Endothelial cell of umbilical vein (primary cell): ENCODE measurements at places on chromosomes 12 and 14.

DNA sequence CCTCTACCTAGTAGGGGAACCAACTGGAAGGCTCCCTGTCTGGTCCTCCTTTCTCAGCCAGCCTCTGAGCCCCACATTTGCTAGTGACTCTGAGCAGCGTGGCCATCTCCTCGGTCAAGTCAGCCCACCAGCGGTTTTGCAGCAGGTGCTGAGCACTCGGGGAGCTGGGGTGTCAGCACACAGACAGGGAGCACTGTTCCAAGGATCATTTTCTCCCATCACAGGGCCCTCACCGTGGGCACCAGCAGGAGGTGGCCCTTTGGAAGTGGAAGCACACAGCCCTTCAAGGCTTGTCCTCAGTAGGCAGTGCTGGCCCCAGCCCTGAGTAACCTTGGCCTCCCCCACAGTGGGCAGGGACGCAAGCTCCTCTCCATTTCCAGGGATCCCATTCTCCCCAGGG is 24.1 kb upstream of the EML1 start:
- H3K36me3 ChIP-seq, result no peaks in the 10 kb centered on the region
- H3K27me3 ChIP-seq, result no peaks in the 10 kb centered on the region
- no peak for DNase-seq

GRCh38 chr12:76460807-76461206 is 98.8 kb downstream of the OSBPL8 start:
- no peak overlapping the region for H3K4me3 ChIP-seq
- DNase-seq, result no peak
- H3K27ac ChIP-seq, result no peak overlapping the region
- H3K4me1 ChIP-seq, result no peaks in the 10 kb centered on the region

DNA sequence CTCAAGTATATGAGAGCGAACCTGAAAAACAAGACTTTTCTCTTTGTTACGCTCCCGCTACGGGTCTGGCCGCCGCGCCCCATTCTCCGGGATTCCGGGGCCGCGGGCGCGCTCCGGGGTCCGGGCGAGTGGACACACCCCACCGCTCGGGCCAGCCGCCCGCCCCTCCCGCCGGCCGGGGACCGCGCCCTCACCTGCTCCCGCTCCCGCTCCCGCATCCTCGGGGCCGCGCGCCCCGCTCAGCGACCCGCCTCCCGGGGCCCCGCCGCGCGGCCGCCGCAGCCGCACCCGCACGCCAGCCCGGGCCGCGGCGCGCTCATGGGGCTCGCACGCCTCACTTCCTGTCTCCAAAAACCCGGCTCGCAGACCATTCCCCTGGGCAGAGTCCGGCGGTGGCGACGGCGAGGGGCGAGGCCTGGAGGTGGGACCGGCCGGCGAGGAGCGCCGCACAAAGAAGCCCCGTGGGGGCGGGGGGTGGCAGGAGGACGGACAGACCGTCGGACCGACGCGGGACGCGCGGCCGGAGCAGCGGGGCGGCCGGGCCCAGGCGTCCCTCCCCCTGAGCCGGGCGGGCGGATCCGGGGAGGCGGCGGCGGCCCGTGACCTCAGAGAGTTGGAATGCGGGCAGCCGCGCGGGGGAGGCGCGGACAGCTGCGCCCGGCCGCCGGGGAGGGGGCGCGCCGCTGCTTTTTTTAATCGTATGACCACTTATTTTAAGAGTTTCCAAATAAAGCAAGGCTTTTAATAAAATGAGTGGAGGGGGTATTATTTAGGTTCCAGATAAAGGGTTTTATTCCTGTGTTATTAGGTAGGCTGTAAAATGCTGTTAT is at the start of gene PTPN21:
PTPN21 (minus strand) TSS at position 551 of the 830 bp plus-strand sequence. CDS start 4,590 bp downstream, outside the sequence.
- DNase-seq, result peak; percentile 69
- peak within 1 kb of the TSS; percentile 78 for H3K27ac ChIP-seq
- H3K27me3 ChIP-seq, result no peaks in the 10 kb centered on the region
- H3K36me3 ChIP-seq, result no peaks in the 10 kb centered on the region
- peaks cover 34% of the 10 kb centered on the region for H3K4me1 ChIP-seq

- H3K27me3 ChIP-seq, result peaks cover 23% of the 10 kb centered on the region
- no peaks in the 10 kb centered on the region for H3K36me3 ChIP-seq
Measured at GRCh38 chr14:23571701-23572523, 4.3 kb upstream of the AP1G2 start.

DNA sequence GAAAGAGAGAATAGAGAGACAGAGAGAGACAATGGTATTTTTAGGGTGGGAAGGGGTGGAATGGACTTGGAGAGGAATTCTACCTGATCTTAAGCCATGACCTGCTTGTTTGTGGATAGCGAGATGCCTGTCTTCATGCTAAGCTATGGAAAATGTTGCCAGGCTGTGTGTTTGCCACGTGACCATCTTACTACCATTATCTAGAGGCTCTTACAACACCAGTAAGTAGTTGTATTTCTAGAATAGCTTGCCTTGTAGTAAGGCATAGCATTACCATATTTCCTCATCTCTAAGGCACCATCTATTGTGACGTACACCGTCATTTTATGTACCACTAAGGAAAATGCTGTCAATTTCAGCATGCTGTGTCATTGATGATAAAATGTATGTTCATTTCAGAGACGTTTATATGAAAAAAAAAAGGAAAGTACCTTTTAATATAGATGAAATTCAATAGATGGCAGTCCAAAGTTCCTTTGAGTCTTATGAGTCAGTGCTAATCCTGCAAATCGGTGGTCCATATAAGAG is 75.6 kb upstream of the RASSF3 start:
- H3K36me3 ChIP-seq, result no peaks in the 10 kb centered on the region
- H3K27me3 ChIP-seq, result peaks cover 5% of the 10 kb centered on the region
- H3K27ac ChIP-seq, result no peak overlapping the region
- no peak overlapping the region for H3K4me3 ChIP-seq

DNA sequence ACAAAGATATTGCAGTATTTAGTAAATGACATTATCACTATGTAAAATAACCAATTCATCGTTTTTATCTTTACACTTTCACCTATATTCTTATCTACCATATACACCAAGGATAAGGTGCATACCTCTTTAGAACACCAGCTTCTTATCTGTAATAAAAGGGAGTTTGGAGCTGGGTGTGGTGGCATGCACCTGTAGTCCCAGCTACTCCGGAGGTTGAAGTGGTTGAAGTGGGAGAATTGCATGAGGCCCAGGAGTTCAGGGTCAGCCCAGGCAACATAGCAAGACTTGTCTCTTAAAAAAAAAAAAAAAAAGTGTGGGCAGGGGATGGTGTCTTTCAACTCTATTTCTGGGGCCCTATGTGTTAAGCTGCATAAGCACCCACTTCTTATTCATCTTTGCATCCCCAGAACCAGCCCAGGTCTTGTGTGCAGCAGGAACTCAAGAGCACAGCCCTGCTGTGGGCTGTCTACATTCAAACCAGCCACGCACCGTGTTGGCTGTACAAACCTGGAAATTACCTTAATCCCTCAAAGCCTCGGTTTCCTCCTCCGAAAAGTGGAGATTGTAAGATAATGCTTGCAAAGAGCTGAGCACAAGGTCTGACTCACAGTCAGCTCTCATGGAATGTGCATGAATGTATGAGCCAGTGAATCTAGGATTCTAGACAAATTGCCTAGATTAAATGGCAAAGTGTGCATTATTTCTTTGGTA is 256.6 kb upstream of the FOXN3 start:
- no peak overlapping the region for H3K27ac ChIP-seq
- no peaks in the 10 kb centered on the region for H3K4me1 ChIP-seq
- no peaks in the 10 kb centered on the region for H3K27me3 ChIP-seq
- H3K4me3 ChIP-seq, result no peak overlapping the region
- no peak for DNase-seq
- H3K36me3 ChIP-seq, result no peaks in the 10 kb centered on the region

GRCh38 chr14:45559626-45560025 is 306.6 kb upstream of the MIS18BP1 start:
- DNase-seq, result no peak
- no peaks in the 10 kb centered on the region for H3K27me3 ChIP-seq
- H3K27ac ChIP-seq, result no peak overlapping the region
- H3K4me1 ChIP-seq, result no peaks in the 10 kb centered on the region
- no peaks in the 10 kb centered on the region for H3K36me3 ChIP-seq

GRCh38 chr14:102731871-102732800 is 45.1 kb upstream of the TRAF3 start:
- no peak overlapping the region for H3K4me3 ChIP-seq
- H3K27me3 ChIP-seq, result no peaks in the 10 kb centered on the region
- no peak for DNase-seq
- H3K4me1 ChIP-seq, result no peaks in the 10 kb centered on the region
- H3K27ac ChIP-seq, result no peak overlapping the region

DNA sequence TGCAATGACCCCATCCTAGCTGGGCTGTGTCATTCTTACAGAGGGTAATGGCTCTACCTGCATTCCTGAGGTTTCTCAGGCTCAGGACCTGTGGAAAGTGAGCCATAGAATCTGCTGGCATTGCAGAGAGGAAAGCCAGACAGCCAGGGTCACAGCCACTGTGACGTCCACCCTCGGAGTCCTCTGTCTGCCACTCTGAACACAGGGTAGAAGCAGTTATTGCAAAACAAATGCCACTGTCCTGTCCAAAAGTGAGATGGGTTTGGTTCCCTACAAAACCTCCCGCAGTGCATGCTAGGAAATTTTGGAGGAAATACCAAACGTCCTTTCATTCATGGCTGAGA is 37.8 kb downstream of the TNFAIP2 start:
- H3K4me1 ChIP-seq, result no peaks in the 10 kb centered on the region
- H3K27me3 ChIP-seq, result peaks cover 14% of the 10 kb centered on the region
- no peak overlapping the region for H3K4me3 ChIP-seq
- no peak overlapping the region for H3K27ac ChIP-seq
- DNase-seq, result no peak
- H3K36me3 ChIP-seq, result no peaks in the 10 kb centered on the region

- H3K4me3 ChIP-seq, result no peak overlapping the region
- no peaks in the 10 kb centered on the region for H3K27me3 ChIP-seq
- no peaks in the 10 kb centered on the region for H3K4me1 ChIP-seq
- no peak for DNase-seq
- no peaks in the 10 kb centered on the region for H3K36me3 ChIP-seq
- no peak overlapping the region for H3K27ac ChIP-seq
Measured at GRCh38 chr14:74190927-74191575, 48.2 kb upstream of the VSX2 start.

DNA sequence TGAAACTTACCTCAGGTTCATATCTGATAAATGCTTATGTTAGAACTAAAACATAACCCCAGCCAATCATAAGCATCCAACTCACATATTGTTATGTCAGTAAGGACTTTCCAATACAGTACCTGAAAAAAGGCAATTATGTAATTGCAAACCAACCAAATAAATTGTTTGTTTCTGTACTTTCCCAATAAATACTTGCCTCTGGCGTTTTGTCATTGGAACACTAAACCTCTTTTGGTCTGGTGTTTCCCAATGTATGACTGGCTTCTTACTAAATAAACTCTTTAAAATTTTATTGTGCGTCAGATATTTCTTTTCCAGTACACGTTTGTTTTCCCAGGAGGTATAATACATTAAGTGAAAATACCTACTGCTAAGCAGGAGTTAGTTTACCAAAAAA is 6.7 kb upstream of the PTPRB start:
- H3K4me3 ChIP-seq, result no peak overlapping the region
- no peak for DNase-seq
- H3K36me3 ChIP-seq, result no peaks in the 10 kb centered on the region
- H3K27me3 ChIP-seq, result no peaks in the 10 kb centered on the region
- H3K27ac ChIP-seq, result no peak overlapping the region
- peaks cover 57% of the 10 kb centered on the region for H3K4me1 ChIP-seq

GRCh38 chr12:574475-575128 is 88.6 kb downstream of the NINJ2 start:
- H3K4me1 ChIP-seq, result peaks cover 32% of the 10 kb centered on the region
- H3K27me3 ChIP-seq, result no peaks in the 10 kb centered on the region
- no peak overlapping the region for H3K4me3 ChIP-seq

DNA sequence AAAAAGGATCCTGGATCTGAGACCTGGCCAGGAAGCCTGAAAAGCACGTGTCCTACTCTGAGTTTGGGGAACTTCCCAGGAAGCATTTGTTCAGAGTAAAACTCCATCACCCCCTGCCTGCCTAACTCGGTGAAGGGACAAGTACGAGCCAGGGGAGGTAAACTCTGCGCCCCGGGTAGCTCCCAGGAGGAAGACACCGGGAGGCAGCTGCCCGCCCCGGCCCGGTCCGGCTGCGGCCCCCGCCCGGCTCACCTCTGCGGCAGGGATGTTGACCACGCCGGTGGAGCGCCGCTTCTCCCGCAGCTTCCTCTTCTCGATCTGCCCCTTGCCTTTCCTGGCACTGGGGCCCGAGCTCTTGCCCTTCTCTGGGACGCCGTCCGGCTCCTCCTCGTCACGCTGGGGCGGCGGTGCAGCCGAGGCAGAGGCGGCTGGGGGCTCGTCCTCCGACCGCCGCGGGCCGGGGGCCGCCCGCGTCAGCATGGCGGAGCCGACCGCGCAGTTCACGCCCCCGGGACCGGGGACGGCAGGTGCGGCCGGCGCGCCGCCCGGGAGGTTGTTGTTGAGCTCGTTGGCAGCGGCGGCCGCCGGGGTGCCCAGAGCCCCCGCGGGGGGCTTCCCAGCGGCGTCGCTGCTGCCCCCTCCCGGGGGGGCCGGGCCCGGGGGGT is 1.2 kb downstream of the PAWR start:
- DNase-seq, result peak; percentile 70
- peak overlapping the region; percentile 85 for H3K27ac ChIP-seq
- no peaks in the 10 kb centered on the region for H3K27me3 ChIP-seq
- peaks cover 41% of the 10 kb centered on the region for H3K4me1 ChIP-seq
- no peaks in the 10 kb centered on the region for H3K36me3 ChIP-seq
- H3K4me3 ChIP-seq, result peak overlapping the region; percentile 85

DNA sequence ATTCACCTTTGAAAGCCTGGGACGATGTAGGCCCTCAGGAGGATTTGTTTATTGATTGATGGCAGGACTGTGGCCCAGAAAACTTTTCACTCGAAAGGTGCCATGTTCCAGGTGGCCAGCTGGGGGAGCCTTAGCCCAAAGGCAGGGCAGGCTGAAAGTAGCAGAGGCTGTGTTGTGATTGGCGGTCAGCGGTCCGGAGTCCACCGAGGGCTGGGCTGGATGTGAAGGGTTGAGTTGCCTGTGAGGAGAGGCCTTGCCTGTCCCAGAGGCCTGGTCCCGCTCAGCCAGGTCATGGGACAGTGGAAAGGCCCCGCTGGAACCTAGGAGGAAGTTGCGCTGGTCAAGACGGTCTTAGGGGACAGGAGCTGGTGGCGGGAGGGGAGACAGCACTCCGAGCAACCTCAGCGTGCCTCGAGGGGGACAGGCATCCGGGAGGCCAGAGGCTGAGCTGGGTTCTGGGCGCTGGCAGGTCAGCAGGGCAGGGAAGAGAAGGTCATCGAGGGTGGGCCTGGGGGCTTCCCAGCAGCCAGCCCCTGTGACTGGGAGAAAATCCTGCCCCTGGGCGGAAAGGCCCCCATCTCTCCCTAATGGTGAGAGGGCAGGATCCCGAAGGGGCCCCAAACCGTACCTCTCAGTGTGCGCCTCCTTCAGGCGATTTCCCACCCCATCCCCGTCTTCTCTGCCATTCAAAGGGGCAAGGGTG is 26.3 kb downstream of the CMA1 start:
- no peaks in the 10 kb centered on the region for H3K4me1 ChIP-seq
- no peak overlapping the region for H3K4me3 ChIP-seq
- no peaks in the 10 kb centered on the region for H3K36me3 ChIP-seq
- no peak overlapping the region for H3K27ac ChIP-seq
- H3K27me3 ChIP-seq, result no peaks in the 10 kb centered on the region

- DNase-seq, result peak; percentile 65
- no peak overlapping the region for H3K27ac ChIP-seq
- no peaks in the 10 kb centered on the region for H3K27me3 ChIP-seq
- H3K36me3 ChIP-seq, result no peaks in the 10 kb centered on the region
- no peaks in the 10 kb centered on the region for H3K4me1 ChIP-seq
Measured at GRCh38 chr12:110102255-110102654, 21.9 kb upstream of the IFT81 start.
